Activated CD4-positive, alpha-beta T cell treated with anti-CD3 and anti-CD28 coated beads, Interleukin-2, amount 10 ng/mL, durations not matched to agents 24 days and 14 days (primary cell): ENCODE measurements at places on chromosomes 2 and 18. TPM values are rescaled to one million over a fixed set of nuclear protein-coding genes. Genes with fewer than 3 reads are reported as not detected.

DNA sequence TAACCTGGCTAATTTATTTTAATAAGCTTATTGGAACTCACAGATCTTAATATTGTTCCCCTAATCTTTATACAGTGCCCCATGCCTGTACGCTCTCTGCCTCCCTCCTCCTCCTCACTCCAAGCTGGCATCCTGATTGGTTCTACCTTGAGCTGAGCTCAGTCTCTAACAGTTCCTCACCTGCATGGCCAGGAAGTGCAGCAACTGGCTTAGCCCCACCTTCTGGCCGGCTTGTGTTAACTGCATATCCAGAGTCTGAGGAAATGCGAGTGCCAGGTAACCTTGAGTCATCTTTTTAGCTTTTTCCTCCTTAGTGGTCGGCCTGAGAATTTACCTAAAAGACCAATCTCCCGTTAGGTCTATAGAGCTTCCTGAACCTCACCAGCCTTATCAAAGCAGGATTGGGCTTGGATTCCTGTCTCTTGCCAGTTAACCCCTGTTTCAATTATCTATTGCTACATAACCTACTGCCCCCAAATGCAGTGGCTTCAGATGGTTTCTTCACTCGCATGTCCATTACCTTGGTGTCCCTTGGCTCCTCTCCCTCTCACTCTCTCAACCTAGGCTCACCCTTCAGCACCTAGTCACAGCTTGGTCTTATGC, 89.5 kb upstream of the STK39 start:
- peak; percentile 80 for DNase-seq

- DNase-seq: no peak
Measured at GRCh38 chr2:36337354-36337753, 18.2 kb upstream of the CRIM1 start.

ZNF24 gene
- 53.9 and 57.8 TPM in 2 replicates for total RNA-seq

AFF3 gene
- 5.7 and 5.9 TPM in 2 replicates for total RNA-seq

EVX2 gene
- total RNA-seq: not detected in 2 replicates

RBM45 gene
- 16.8 and 22.8 TPM in 2 replicates for total RNA-seq
